ENCODE measurements at places on chromosomes 7 and 10. TPM values are rescaled to one million over a fixed set of nuclear protein-coding genes. Genes with fewer than 3 reads are reported as not detected.
A peak's percentile ranks its signal among the peaks of the same experiment; 100 is the strongest.

NEUROD6 gene
- total RNA-seq, result not detected

TBL2 gene
- total RNA-seq, result 6.8 TPM

OPALIN gene
- total RNA-seq, result not detected

OR9A2 gene
- total RNA-seq, result not detected

FRMD4A gene
- 58.1 TPM for total RNA-seq

PAX4 gene
- not detected for total RNA-seq

CDC14C gene
- total RNA-seq, result not detected

JCAD gene
- 10.4 TPM for total RNA-seq

CHCHD2 gene
- total RNA-seq, result 475 TPM

CLRN3 gene
- total RNA-seq, result not detected

- H3K36me3 ChIP-seq, result no peaks in the 10 kb centered on the region
- H3K27me3 ChIP-seq, result peaks cover 3% of the 10 kb centered on the region
- no peak for DNase-seq
- no peak overlapping the region for H3K4me3 ChIP-seq
Observed at GRCh38 chr7:46830-47140, 145.6 kb upstream of the FAM20C start.

GRCh38 chr10:6144406-6145165, 55.8 kb downstream of the RBM17 start:
- peak; percentile 96 for DNase-seq
- H3K27me3 ChIP-seq, result no peaks in the 10 kb centered on the region
- H3K27ac ChIP-seq, result peak overlapping the region; percentile 91
- peaks cover 19% of the 10 kb centered on the region for H3K4me1 ChIP-seq
- H3K4me3 ChIP-seq, result peak overlapping the region; percentile 96

GRCh38 chr10:123703195-123703790, 37.1 kb downstream of the GPR26 start:
- peaks cover 8% of the 10 kb centered on the region for H3K27me3 ChIP-seq
- no peak for DNase-seq
- H3K27ac ChIP-seq, result no peak overlapping the region
- H3K36me3 ChIP-seq, result no peaks in the 10 kb centered on the region

DNA sequence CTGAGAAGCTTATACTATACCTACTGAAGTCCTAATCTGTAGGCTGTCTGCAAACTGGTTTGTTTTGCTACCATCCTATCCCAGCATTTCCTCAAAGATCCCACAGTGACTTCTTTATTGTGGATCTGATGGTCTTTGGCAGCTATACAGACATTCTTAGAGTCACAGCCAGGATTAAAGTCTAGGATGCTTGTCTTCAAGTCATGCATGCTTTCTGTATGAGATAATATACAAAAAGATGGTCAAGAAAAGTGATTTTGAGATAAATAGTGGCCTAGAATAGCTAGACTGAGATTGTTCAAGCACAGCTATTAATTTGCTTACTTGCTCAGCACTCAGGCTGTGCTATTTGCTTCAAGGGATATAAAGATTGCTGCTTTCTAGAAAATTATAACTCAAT, 454.4 kb downstream of the AUTS2 start:
- H3K4me1 ChIP-seq, result peaks cover 6% of the 10 kb centered on the region
- H3K4me3 ChIP-seq, result no peak overlapping the region
- no peak overlapping the region for H3K27ac ChIP-seq
- no peak for DNase-seq
- H3K27me3 ChIP-seq, result no peaks in the 10 kb centered on the region

DNA sequence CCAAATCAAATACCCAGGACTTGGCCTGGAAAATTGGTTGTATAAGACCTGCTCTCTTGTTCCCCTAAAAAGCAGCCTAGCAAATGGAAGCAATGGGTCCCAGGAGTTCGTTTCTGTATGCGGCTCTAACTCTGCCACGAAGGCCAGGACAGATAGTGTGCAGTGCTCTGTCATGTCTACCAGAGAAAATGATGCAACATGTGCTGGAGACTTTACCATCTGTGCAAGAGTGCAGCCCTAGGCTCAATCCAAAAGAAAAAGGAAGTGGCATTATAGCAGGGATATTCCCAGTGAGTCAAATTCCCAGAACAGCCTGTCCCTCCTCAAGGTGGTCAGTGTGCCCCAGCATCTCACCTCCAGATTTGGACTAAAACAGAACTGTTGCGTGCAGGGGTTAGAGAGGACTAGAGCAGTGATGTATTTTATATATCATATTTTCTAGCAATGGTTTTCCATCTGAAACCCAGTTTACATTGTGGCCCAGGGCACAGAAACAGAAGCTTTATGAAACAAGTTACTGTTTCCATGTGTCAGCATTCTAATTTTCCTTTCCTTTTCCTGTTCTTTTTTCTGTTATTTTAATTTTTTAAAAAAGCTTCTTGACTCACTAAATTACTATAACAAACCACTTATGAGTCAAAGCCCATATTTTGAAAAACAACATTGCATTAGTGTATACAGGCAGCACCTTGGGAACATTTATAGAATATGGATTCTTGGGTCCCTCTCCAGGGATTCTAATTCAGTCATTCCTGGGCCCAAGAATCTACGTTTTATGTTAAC, 311.2 kb downstream of the RNLS start:
- H3K36me3 ChIP-seq, result no peaks in the 10 kb centered on the region
- no peak overlapping the region for H3K27ac ChIP-seq
- DNase-seq, result no peak
- H3K4me1 ChIP-seq, result peaks cover 9% of the 10 kb centered on the region
- H3K27me3 ChIP-seq, result no peaks in the 10 kb centered on the region
- no peak overlapping the region for H3K4me3 ChIP-seq

GRCh38 chr7:143131781-143132180, at the start of gene PIP:
PIP (plus strand) TSS chr7:143132077; CDS start chr7:143132117, 40 bp downstream.
- no peaks in the 10 kb centered on the region for H3K4me1 ChIP-seq
- no peaks in the 10 kb centered on the region for H3K27me3 ChIP-seq
- H3K36me3 ChIP-seq, result no peaks in the 10 kb centered on the region

GRCh38 chr10:43176271-43176670, 38.0 kb downstream of the CSGALNACT2 start:
- no peak overlapping the region for H3K4me3 ChIP-seq
- peaks cover 86% of the 10 kb centered on the region for H3K36me3 ChIP-seq
- H3K4me1 ChIP-seq, result peaks cover 2% of the 10 kb centered on the region
- no peak for DNase-seq

DNA sequence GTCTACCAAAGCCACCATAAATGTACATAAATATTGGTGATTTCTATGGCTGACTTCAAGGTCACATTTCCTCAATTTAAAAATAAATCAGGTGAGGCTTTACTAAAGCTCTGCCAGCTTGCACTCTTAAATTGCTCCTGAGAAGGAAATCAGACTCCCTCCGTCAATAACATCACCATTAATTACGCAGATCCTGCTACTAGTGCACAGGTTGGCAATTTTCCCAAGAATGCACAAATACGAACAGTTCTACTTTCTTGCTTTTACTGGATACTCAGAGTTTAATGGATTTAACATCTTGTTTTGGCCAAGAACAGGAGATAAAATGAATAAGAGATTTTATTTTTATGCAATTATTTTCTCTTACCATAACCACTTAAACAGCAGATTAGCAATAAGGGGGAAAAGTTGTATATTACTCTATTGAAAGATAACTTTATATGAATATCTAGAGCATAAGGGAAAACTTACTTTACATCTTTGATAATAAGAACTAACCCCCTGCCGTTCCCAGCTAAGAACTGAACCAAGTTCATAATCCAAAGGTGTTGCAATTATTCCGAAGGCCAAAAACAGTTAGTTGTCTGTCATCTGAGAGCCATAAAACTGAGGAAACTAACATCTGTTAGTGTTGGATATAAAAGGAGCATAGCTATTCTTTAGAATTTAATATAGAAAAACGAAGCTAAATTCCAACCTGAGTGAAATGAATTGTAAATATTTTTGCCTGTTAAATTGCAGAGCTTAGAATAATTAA, 140.5 kb downstream of the TWIST1 start:
- no peak for DNase-seq
- peaks cover 8% of the 10 kb centered on the region for H3K4me1 ChIP-seq
- no peaks in the 10 kb centered on the region for H3K36me3 ChIP-seq
- H3K27me3 ChIP-seq, result no peaks in the 10 kb centered on the region

DNA sequence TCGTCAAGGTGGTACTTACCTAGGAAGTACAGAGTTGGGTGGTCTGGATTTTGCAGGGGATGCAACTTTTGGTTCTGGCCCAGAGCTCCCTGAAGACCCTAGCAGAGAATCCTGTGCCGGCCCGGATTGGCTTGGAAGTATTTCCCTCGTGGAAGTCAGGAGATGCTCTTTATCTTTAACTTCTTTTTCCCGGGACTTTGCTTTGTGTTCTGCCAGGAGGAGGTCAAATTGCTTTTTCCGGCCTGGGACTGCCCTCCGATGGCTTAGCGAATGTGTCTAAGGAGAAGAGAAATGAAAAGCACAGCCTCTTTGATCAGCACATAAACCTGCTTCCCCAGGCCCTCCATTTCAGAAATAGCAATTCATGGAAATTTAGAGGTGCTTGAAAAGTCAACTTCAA, 57.0 kb upstream of the EFCAB10 start:
- peaks cover 72% of the 10 kb centered on the region for H3K36me3 ChIP-seq
- H3K4me1 ChIP-seq, result no peaks in the 10 kb centered on the region
- no peak overlapping the region for H3K4me3 ChIP-seq

- H3K27ac ChIP-seq, result no peak overlapping the region
- H3K27me3 ChIP-seq, result no peaks in the 10 kb centered on the region
- H3K4me1 ChIP-seq, result no peaks in the 10 kb centered on the region
- no peaks in the 10 kb centered on the region for H3K36me3 ChIP-seq
- no peak overlapping the region for H3K4me3 ChIP-seq
Observed at GRCh38 chr7:84589012-84589411, 394.4 kb upstream of the SEMA3A start.

GRCh38 chr7:74502216-74502891, 48.6 kb downstream of the GTF2IRD1 start:
- no peaks in the 10 kb centered on the region for H3K36me3 ChIP-seq
- H3K27ac ChIP-seq, result peak overlapping the region; percentile 68
- DNase-seq, result peak; percentile 62
- no peaks in the 10 kb centered on the region for H3K27me3 ChIP-seq

DNA sequence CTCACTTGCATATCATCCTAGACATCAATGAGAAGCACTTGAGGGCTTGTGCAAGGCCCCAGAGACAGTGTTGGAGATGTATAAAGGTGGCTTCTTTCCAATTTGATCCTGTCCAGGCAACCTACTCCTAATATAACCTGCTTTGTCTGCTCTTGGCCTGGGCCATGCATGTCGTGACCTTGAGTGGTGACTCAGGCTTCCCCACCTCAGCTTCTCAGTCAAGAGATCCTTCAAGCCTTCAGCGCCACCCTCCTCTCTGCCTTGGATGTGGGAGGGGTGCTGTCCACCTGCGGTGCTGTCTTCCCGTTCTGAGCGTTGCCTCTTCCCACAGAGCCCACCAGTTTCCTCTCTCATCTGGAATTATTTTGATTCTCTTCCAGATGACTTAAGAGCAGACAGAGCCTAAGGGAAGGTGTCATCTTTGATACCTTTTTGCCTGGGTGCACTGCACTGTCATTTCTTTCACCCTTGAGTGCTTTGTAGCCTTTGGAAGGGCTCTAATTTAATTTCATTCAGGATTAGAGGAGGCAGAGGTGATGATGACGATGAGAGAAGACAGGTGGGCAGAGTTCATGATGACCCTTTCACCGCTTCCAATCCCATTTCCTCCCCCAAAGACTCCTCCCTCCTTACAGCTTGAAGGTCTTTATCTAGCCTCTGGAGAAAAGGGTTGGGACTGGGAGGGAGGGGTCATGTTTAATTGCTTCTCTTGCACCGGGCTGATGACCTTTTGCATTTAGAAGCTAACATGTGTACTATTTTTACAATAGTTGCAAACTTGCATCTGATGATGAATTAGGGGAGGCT, 6.9 kb downstream of the LSMEM1 start:
- H3K27ac ChIP-seq, result no peak overlapping the region
- peaks cover 8% of the 10 kb centered on the region for H3K4me1 ChIP-seq
- no peaks in the 10 kb centered on the region for H3K36me3 ChIP-seq
- no peaks in the 10 kb centered on the region for H3K27me3 ChIP-seq
- no peak for DNase-seq
- H3K4me3 ChIP-seq, result no peak overlapping the region

- no peaks in the 10 kb centered on the region for H3K4me1 ChIP-seq
- no peaks in the 10 kb centered on the region for H3K27me3 ChIP-seq
- no peak overlapping the region for H3K4me3 ChIP-seq
- no peak for DNase-seq
- peaks cover 80% of the 10 kb centered on the region for H3K36me3 ChIP-seq
- H3K27ac ChIP-seq, result no peak overlapping the region
Observed at GRCh38 chr10:113590581-113590980, 37.7 kb downstream of the HABP2 start.

GRCh38 chr10:129134371-129134770, 332.7 kb upstream of the MGMT start:
- peaks cover 5% of the 10 kb centered on the region for H3K27me3 ChIP-seq
- no peaks in the 10 kb centered on the region for H3K4me1 ChIP-seq
- no peak overlapping the region for H3K27ac ChIP-seq

DNA sequence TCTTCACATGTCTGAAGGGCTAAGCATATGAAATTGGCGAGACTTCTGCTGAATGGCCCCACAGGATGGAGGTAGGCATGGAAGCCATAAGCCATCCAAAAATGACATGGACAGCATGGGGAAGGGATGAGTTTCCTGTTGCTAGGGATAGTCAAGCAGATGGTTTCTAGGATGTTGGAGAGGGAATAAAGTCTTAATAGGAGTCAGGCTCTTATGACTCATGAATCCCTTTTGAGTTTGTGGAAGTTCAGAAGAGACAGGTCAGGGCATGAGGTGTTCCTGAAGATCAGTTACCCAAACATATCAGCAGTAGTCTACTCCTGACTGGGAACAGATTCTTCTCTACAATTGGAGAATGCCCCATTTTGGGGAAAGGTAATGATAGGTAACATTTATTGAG, 243.9 kb downstream of the REEP3 start:
- no peaks in the 10 kb centered on the region for H3K36me3 ChIP-seq
- DNase-seq, result no peak
- H3K27me3 ChIP-seq, result no peaks in the 10 kb centered on the region
- H3K4me3 ChIP-seq, result no peak overlapping the region
- no peak overlapping the region for H3K27ac ChIP-seq

GRCh38 chr7:100604976-100605911, 3.1 kb downstream of the PCOLCE start:
- H3K4me1 ChIP-seq, result peaks cover 18% of the 10 kb centered on the region
- peak overlapping the region; percentile 74 for H3K27ac ChIP-seq
- H3K27me3 ChIP-seq, result no peaks in the 10 kb centered on the region
- peak overlapping the region; percentile 48 for H3K4me3 ChIP-seq
- H3K36me3 ChIP-seq, result no peaks in the 10 kb centered on the region

GRCh38 chr10:13105184-13105583, 5.2 kb downstream of the OPTN start:
- H3K4me3 ChIP-seq, result no peak overlapping the region
- no peak overlapping the region for H3K27ac ChIP-seq
- H3K4me1 ChIP-seq, result peaks cover 38% of the 10 kb centered on the region
- no peaks in the 10 kb centered on the region for H3K27me3 ChIP-seq

GRCh38 chr10:60311821-60312220, 77.9 kb downstream of the ANK3 start:
- no peak overlapping the region for H3K27ac ChIP-seq
- H3K4me3 ChIP-seq, result no peak overlapping the region
- no peaks in the 10 kb centered on the region for H3K27me3 ChIP-seq
- DNase-seq, result no peak
- peaks cover 8% of the 10 kb centered on the region for H3K4me1 ChIP-seq

- no peaks in the 10 kb centered on the region for H3K4me1 ChIP-seq
- no peak overlapping the region for H3K4me3 ChIP-seq
- no peak for DNase-seq
- H3K27ac ChIP-seq, result no peak overlapping the region
- H3K36me3 ChIP-seq, result no peaks in the 10 kb centered on the region
- no peaks in the 10 kb centered on the region for H3K27me3 ChIP-seq
Observed at GRCh38 chr10:94103801-94104221, 110.1 kb downstream of the PLCE1 start.
